ENCODE measurements at places on chromosomes 7 and 10.

DNA sequence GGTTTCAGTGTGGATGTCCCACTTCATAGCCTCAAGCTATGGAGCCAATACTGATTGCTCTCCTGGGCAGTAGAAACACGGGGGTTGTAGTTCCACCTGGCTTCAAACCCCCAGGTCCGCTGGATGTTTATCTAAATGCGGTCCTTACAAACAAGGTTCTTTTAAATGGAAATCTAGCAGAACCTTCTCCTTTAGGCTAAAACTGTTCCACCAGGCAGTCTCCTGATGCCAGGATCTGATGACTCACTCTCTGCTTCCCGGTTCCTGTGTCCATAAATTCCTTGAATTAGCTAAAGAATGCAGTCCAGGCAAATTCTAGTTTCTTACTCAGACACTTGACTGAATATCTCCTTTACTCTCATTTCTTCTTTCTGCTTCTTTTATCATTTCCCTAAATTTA, 108.4 kb upstream of the FAM3C start:
- no peak for DNase-seq

DNA sequence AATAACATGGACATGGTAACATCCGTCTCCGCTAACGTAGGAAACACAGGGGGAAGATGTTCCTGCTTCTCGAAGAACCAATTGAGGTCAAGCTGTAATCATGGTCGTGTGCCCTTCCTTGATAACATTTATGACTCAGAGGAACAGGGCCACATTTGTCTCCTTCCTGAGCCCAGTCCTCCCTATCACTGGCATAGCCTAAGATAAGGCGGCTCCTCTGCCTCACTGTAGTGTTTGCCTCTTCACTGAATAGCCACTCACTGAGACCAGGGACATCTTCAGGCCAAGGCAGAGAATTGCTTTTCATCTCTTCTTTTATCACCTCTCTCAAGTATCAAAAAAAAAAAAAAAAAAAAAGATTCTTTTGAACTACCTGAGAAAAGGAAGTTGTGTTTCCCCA, 5.4 kb upstream of the GRM8 start:
- DNase-seq, result no peak

GRCh38 chr7:122626785-122627184, 72.1 kb downstream of the RNF133 start:
- no peak for DNase-seq

DNA sequence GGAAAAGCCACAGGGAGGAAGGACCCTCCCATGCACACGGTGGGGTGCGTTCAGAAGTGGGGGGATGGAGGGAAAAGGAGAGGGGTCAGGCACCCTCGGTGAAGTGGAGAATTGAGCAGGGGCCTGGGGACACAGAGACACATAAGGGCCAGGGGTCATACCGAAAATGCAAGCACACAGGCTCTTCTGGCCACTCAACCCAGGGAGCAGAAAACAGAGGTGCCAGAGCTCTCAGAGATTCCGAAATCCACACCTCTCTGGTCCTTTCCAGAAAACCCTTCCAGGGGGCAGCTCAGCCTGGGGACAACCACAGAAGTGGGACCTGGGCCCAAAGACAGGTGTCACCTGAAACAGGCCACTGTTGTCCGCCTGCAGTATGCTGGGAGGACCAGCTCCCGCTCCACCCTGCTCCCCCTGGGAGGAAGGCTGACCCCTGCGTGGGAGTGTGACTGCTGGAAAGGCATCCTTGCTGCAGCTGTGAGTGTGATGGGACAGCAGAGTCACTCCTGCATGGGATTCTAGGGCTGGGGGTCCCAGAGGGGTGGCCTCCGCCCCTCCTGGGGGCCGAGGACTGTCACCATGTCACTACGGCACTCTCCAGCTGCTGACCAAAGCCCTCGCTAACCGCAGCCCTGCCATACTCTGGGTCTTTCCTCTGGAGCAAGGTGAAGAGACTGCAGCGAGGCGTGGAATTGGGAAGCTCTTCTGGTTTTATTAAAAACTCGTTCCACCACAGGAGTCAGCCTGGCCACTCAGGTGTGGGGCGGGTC, 63.1 kb downstream of the TMEM209 start:
- no peak for DNase-seq

DNA sequence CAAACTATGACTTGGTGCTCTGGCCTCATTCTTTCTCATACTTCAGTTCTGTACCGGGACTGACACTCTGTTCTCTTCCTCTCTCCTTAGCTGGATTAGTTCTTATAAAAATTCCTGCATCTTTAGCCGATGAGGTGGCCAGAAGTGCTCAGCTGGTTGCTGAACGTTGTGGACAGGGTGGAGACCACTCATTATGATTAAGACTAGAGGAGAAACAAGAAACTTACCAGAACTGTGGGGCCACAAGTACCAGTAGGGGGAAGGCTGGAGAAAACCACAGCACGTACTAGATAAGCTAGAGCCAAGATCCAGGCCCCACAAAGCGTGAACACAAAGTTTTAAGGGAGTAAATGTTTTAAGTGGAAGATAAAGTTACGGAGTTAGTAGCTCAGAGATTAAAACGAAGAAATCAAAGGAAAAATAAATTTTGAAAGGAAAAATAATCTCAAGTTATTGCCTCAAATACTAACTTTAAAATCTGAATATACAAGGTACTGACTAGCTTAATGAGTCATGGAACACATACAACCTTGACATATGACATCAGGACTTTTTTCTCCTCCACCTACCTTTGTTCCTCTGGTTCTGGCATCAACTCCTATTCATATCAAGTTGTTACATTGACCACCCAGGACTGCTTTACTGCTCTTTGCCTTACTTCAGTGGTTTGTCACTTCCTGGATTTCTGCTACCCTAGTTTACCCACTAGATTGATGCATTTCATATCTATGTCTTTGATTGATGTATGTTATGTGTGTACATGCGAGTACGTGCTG, 469.0 kb downstream of the TFEC start:
- no peak for DNase-seq

DNA sequence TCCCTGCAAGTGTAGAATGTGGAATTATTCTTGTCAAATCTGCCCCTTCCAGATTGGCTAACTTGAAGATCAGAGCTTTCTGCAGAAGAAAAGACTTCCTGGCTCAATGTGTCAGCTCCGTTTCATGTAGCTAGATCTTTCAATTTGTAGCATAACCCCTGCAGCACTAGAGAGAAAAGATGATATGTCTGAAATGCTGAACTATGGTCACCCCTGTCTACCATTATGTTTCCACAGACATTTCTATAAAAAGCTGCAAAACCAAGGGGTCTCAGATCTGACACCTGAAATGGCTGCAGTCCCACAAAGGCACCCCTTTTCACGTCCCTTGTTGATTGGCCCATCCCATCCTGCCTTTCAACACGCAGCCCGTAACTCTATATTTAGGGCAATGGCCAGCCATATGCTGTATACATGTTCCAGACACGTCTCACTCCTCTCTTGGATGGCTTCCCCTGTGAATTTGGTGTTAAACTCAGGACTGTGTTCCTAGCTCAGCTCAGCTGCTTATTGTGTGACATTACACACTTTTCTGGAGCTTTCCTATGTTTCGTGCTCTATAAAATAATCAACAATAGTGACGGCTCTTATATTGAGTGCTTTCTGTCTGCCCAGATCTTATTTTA, 648.6 kb upstream of the CELF2 start:
- no peak for DNase-seq

DNA sequence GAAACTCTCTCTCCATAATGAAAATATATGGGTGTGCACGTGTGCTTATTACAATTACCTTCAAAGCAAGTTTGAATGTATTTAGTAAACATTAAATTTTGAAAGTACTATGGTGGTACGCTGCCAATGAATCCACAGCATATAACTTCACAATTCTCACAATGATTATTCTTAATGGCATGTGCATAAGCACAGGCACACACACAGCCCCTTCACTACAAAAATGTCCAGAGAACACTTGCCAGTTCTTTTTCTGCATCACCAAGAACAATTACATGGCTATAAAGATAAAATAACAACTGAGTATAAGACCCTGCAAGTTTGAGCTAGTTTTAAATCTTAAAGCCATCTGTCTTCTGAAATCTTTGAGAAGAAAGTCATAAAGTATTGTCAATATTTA, 22.2 kb downstream of the SGCE start:
- no peak for DNase-seq

DNA sequence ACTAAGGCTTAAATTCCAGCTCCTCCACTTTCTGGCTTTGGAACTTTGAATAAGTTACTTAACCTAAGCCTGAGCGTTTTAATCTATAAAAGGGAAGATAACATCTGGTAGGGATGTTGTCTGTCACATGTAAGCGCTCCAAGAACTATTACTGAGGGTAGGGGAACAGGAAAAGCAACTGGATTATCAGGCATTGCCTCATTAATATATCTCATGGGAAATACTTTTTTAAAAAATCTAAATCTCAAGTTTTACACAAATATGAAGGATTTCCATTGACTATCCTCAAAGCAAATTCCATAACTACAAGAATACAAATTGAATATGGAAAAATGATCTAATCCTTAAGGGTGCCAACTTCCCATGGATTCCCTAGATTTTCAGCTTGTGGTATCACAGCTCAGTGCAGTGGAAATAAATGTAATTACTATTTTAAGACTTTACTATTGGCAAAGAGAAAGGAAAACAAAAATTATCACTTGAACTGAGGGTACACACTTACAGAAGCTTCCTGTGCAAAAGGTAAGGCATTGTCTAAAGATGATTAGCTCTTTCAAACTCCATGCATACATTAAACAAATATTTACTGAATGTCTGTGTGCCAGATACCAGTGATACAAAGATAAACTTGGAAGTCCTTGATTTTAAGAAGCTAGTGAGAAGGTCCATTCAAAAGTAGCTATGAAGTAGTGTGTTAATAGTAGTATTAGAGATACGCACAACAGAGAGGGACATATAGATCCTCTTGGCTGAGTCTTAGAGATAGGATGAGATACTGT, 38.4 kb downstream of the NT5C2 start:
- DNase-seq, result no peak

DNA sequence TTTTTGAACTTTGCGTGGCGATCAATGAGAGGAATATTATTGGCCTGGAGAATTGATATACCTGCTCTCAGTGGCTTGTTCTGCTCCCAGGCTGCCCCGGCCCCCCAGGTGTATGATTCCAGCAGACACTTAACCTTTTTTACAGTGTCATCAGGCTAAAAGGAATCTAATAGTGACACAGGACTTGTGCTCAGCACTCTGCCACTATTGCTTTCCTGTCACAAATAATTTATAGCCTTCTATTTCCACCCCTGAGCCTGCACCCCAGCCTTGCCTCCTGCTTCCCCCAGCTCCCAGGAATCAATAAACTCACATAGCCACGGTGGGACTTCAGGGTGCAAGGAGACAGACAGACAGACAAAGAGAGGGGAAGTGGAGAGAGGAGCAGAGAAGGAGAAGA, 28.3 kb downstream of the PAX2 start:
- DNase-seq, result no peak

DNA sequence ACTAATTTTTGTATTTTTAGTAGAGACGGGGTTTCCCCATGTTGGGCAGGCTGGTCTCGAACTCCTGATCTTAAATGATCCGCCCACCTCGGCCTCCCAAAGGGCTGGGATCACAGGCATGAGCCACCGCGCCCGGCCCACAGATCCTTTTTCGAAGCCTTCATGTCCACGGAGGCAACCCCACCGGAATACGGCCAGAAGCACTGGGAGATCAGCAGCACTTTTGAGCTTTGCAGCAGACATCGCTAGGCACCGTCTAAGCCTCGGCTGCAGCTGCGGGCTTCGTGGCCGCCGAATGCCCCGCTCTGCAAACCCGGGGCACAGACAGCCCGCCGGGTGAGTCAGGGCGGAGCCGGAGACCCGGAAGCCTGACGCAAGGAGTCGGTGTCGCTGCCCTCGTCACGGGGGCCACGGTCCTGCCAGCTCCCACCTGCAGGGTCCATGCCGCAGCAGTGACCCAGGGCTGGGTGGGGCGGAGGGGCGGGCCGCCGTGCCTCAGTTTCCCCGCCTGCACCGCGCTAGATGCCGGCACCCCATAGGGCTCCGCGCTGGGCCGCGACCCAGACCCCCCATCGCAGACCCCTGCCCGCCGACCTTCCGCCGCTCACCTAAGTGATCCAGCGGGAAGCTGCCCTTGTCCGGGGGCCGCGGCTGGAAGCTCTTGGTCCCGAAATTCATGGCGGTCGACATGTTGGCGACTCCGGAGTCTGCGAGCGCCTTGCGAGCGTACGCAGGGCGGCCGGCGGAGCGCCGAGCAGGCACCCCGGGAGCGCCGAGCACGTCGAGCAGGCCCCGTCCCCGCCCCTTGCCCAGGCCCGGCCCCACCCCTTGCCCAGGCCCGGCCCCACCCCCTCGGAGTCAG, at the start of gene COX19:
TSS of gene COX19 (minus strand) at position 730 of the 862 bp plus-strand sequence. CDS start at position 690, 40 bp downstream.
- peak; percentile 87 for DNase-seq

GRCh38 chr7:114970308-114970707, 48.4 kb downstream of the MDFIC start:
- DNase-seq, result no peak

DNA sequence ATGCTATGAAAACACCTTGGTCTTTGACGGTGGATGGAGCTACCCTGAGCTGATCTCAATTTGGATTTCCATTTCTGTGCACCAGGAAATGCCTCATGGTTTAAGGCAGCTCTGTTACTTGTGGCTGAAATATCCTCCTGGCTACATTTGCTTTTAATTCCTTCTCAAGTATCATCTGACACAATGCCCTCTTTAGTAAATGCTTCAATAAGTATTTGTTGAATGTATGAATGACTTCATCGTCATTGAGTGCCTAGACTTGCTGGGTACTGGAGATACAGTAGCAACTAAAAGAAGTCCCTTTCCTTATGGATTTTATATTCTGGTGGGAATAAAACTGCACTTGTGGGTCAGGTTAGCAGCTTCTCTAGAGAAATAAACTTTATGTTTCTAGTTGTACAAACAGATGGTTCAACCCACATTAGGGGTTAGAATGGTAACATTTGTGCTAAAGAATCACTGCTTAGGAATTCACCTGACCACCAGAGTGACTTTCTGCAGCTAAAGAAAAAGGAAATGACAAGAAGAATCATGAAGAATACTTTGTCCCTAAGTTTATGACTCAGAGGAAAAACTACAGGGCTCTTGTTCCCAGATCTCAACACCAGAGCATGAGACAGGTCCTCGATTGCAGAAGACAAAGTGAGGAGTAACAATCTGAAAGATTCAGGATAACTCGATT, 21.8 kb upstream of the SMNDC1 start:
- DNase-seq, result peak; percentile 73

- no peak for DNase-seq
These were observed 41.8 kb upstream of the FAM133B start for GRCh38 chr7:92631850-92632487.

GRCh38 chr10:62843600-62843999, 27.4 kb upstream of the EGR2 start:
- DNase-seq, result no peak

All from inflammatory macrophage treated with lipopolysaccharide for 1 hour (primary cell).